A549 (cell line): ENCODE measurements at places on chromosomes 4 and X.
A peak's percentile ranks its signal among the peaks of the same experiment; 100 is the strongest.

DNA sequence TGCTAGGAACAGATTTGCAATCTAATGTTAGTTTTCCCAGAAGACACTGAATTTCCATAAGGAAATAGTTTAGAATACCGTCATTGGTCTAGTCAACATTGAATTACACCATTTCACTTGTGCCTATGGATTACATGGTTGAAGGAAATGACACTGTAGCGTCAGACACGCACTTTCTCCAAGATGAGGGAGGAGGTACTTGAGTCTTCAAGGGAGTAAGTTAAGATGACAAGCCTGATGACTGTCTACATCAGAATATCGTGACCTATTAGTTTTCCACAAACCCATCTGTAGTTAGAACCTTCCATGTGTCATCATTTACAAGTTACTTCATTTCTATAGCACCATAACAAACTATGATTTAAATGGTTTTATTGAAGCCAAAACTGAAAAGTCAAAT lies 153.7 kb downstream of the AMELX start:
- no peak for DNase-seq

DNA sequence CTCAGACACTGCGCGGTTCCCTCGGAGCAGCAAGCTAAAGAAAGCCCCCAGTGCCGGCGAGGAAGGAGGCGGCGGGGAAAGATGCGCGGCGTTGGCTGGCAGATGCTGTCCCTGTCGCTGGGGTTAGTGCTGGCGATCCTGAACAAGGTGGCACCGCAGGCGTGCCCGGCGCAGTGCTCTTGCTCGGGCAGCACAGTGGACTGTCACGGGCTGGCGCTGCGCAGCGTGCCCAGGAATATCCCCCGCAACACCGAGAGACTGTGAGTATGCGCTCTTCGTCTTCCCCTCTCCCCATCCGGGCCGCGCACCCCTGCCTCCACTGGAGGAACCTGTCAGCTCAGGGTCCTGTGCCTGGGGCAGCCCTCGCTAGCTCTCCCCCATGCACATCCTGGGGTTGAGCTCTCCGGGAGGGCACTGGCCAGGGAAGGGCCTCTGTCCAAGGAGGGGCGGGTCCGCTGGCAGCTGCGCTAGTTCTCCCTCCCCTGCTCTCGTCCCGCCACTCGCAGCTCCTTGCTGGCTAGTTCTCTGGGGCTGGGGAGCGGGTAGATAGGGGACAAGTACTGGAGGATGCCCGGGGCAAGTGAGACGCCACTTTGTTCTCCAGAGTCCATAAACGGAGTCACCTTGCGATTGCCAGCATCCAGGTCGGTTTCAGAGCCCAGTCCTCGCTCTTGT lies 2.2 kb downstream of the SLIT2 start:
- no peak for DNase-seq

- DNase-seq, result no peak
Observed at GRCh38 chr4:1369479-1370079, 22.6 kb downstream of the UVSSA start.

DNA sequence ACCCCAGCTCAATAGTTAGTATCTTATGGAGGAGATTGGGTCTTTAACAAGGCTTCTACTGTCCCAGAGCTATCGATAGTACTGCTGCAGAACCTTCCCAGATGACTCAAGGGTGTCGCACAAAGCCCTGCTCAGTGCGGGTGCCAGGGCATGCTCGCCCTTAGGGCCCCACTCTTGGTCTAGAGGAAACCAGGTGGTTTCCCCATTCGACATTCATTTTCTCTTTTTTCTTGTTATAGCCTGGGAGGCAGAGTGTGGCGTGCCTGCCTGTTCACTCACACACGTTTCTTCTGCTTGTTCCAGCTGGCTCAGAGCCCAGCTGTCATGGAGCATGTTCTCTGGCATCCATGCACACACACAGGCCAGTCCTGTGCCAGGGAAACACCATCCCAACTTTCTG lies 144.5 kb downstream of the SMIM20 start:
- no peak for DNase-seq

DNA sequence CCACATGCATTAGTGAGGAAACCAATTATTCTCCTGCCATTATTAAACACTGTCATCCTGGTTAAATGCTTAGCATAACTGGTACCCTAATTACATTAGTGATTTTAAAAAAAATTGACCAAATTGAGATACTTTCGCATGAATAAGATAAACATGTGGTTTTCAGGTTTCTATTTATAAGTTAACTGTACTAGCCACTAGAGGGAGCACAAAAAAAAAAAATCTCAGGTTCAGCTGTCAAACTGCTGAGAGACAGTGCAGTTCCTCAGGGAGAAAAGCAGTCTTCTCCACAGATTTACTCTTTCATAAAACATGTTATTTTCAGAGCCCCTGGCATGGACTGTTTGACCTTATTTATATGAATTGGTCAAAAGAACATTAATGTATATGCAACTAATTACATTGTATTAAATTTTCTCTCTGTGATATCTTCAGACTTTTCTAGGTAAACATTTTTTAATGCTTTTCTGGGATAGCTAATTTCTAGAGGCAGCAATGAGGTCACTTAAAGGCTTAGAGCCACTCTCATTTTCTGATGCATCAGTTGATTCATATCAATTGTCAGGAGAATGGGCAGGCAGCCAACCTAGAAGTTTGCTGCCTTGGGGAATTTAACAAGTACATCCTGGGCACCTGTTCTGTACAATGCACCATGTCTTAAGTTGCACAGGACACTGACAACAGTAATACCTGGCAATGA lies 167.5 kb downstream of the CDS1 start:
- peak; percentile 28 for DNase-seq

- no peak for DNase-seq
Observed at GRCh38 chrX:10603612-10604011, 16.8 kb downstream of the MID1 start.

DNA sequence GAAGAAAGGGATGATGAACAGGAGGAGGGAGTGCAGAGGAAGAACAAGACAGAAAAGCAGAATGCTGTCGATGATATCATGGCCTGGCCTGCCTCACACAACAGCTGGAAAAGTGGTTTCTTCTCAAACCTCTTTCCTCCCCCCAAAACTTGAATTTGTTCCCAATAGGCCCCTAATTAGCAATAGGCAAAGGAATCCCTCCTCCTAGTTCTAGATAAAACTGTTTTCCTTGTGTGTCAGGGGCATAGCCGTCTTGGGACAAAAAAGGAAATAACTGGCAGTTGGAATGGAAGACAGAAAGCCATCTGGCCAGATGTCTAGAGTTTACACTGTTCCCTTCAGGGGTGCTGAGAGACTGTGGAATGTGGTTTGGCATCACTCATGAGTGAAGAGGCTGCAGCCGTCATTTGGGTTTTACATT lies 177.8 kb upstream of the C1QTNF7 start:
- no peak for DNase-seq

DNA sequence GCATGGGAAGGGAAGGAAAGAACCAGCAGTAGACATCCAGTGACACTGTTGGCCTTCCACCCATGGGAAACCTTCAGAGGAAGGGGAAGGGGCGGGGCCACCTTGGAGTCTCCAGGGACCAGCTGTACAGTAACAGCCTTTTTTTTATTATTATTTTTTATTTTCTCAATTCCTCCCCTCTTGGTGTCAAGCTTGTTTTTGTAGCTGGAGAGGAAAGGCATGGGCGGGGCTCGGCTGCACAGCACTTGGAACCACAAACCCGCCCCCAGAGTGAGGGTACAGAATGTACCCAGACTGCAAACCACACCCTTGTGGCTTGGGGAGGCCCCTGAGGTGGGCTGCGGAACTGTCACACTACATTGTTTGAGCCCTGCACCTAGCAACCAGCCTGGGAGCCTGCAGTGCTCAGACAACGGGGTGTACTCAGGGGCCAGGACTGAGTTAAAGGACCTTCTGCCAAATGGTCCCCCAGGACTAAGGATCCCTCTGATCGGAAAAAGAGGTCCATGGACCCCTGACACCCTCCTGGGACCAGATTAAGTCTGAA lies 45.7 kb downstream of the PRPS1 start:
- no peak for DNase-seq

DNA sequence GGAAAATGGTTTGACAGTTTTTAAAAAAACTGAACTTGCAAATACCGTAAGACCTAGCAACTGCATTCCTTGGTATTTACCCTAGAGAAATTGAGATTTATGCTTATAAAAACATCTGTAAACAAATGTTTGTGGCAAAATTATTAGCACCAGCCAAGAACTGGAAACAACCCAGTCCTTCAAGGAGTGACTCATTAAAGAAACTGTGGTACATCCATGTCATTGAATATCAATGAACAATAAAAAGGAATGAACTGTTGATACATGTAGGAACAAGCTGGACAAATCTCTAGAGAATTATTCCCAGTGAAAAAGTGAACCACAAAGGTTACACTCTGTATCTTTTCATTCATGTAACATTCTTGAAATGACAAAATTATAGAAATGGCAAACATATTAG lies 240.2 kb upstream of the ADAMTS3 start:
- DNase-seq, result no peak

DNA sequence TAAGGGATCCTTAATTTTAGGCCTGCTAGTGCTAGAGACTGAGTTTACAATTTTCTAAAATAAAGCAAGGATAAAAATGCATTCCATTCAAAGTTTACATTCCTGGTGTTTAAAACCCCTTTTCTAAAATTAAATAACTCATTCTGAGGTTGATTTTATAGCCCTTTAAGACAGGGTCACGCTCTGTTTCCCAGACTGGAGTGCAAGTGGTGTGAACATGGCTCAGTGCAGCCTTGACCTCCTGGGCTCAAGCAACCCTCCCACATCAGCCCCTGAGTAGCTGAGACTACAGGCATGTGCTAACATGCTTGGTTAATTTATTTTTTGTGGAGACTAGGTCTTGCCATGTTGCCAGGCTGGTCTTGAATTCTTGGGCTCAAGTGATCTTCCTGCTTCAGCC lies 6.8 kb upstream of the CDKL2 start:
- no peak for DNase-seq

DNA sequence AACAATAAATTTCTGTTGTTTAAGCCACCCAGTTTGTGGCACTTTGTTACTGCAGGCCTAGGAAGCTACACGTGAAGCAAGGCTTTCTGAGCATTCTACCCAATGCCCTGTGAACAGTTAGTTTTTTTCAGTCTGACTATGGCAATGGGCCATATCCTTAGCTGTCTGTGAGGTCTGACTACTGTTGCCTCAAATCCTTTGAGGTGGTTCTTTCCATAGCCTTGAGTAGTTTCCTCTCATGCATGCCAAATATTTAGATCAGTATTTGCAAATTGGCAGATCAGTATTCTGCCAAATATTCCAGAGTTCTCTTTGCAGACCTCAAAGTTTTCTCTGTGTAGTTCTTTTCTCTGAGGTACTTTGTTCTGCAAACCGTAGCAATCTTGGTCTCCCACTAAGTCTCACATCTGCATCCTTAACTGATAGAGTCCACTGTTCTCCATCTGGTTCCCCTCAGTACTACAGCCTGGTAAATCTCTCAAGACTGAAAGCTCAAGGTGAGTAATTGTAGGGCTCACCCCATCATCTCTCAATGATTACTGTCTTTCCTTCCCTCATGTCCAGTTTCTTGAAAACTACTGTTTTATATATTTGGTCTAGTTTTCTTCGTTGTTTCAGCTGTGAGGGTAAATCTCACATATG lies 984.9 kb upstream of the INTU start:
- DNase-seq, result no peak

GRCh38 chrX:55702671-55703070 lies 14.9 kb upstream of the RRAGB start:
- DNase-seq, result no peak

- DNase-seq, result no peak
Observed at GRCh38 chr4:82489987-82490386, 59.6 kb downstream of the ENOPH1 start.

DNA sequence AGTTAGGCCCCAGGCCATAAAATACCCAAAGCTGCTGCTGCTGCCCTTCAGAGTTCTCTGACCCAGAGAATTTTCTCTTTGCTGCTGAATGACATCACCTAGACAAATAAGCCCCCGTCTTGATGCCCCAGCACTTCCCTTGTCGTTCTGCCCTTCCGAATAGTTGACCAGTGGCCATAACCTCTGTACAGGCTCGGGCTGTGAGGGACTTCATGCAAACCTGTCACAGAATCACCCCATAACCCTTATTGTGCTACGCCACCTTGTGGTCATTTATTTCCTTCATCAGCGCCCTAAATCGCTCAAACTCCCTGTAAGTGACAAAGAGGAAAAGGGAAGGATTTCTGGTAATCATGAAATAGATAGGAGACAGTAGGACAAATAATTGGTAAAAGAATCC lies 18.8 kb downstream of the SPACA5 start:
- peak; percentile 15 for DNase-seq

DNA sequence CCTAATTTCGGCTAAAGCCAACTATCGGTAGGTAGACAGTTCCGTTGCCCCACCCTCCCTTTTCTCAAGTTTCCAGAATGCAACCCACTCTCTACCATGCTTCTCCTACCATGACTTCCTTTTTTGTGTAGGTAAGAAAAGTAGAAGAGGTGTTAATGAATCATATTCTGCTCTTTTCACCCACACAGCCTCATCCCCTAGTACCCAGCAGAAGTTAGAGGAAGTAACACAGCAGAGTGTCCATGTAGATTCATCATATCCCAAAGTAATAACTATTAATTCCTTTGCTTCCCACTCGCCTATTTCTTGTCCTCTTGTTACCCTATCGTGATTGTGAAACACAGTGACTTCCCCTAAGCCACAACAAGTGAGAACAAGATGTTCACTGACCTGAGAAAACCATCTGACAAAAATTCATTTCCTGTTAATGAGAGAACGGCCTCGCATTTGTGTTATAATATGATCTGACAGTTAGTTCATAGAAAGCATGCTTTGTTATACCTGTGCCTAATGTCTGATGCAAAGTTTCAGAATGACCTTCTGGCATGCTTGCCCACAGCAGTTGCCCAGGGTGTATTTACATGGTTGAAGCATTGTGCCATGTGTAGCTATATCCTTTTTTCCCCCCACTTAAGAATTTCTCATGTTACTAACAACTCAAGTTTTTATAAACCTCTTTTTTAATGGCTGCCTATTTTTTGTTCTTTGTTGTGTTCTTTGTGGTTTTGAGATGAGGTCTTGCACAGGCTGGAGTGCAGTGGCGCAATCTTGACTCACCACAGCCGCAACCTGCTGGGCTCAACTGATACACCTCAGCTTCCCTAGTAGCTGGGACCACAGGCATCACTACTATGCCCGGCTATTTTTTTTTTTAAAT lies 185.6 kb downstream of the RAP1GDS1 start:
- no peak for DNase-seq

GRCh38 chr4:8513931-8514330 lies 66.3 kb upstream of the GPR78 start:
- no peak for DNase-seq

DNA sequence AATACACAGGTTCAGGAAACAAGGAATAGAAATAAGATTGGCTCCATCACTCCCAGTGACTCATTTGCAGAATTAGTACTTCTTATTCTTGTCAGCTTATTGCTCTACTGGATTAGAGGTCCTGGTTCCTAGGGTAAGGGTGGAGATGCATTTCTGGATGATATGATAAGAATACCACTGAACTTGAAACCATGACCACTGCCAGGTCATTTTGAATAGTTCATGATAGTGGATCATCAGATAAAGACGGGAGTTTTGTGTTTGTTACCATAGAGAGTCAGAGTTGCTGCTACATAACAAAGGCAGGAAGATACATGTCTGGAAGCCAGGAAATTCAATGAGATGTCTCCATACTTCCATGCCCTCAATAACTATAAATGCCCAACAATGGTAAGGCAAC lies 109.2 kb upstream of the FAT1 start:
- DNase-seq, result no peak

GRCh38 chr4:122293374-122294365 lies 85.1 kb upstream of the ADAD1 start:
- no peak for DNase-seq

GRCh38 chr4:113692809-113693411 lies 68.6 kb downstream of the CAMK2D start:
- no peak for DNase-seq

GRCh38 chrX:68376373-68376772 lies 56.9 kb downstream of the OPHN1 start:
- no peak for DNase-seq

- DNase-seq, result no peak
Observed at GRCh38 chr4:17447056-17447455, 64.8 kb downstream of the QDPR start.
